ENCODE measurements at places on chromosomes 6 and 20.

DNA sequence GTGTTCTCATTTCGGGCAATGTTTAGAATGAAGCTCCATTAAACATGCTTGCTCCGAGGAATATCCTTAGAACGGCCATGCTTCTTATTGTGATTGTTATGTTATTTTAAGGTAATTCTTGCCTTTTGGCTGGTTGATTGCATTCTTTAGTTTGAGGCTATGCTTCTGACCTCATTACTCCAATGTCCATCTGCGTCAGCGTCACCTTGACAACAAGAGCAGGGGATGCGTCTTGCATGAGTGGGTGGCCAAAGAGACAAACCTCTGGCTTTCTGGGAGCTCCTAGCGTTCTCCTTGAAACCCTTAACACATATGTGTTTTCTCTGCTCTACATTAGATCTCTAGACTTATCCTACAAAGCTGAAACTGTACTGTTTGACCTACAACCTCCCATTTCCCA, 184.3 kb downstream of the THBS2 start:
- DNase-seq: peak; percentile 28

DNA sequence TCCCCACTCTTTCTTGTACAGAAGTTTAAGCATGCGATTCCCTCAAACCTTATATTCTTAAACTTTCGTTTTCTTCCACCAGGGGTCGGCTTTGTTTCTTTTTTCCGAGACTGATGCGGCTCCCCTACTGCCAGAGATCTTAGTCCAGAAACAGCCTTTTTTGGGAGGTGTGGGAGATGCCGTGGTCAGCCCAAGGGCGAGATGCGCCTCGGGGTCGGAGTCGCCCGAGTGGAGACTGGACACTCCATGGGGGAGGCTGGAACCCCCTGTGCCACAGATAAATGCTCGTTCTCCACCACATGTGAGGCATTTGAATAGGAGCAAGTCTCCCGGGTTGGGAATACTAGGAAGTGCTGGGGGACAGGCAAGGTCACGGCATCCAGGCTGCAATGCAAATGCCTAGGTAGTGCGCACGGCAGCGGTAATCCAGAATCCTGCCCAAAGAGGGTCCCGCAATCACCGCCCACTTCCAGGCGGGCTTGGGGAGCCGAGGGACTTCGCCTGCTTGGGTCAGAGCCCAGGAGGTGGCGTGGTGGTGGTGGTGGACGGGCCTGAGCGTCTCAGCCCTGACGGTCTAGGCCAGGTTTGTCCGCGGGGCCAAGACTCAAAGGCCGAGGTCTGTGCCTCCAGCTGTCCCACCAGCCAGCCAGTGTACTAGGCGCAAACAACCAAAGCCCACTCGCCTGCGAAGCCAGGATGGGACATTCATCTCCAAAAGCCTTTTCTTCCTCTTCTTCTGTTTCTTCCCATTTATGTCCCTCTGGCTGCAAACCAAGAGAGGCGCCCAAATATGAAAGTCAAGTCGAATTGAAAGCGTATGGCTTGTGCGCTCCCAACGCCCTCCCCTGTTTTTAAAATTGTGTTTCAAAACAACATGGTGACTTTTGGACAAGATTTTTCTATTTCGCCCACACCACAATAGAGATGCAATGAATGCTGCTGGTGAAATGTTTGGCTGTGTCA, 39.3 kb upstream of the OSTM1 start:
- DNase-seq: no peak

- no peak for DNase-seq
These were observed 125.5 kb downstream of the ELOVL4 start for GRCh38 chr6:79821859-79822258.

DNA sequence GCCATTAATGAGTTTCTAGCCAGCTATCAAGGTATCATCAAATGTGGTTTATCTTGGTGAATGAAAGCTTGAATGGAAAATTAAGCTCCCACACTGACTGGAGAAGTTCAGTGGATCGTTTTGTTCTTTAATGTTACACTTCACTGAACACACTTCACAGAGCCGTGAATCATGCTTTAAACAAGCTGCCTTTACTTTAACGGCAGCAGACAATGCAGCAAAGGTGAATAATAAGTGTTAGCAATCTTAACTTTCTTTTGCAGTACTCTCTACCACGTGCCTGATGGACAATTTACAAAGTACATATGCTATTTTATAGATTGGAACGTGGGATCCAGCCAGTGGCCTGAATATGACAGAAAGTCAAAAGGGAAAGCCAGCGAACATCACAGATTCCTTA, 424.5 kb downstream of the GRIK2 start:
- no peak for DNase-seq

GRCh38 chr20:11502671-11503070, 415.0 kb upstream of the BTBD3 start:
- DNase-seq: no peak

DNA sequence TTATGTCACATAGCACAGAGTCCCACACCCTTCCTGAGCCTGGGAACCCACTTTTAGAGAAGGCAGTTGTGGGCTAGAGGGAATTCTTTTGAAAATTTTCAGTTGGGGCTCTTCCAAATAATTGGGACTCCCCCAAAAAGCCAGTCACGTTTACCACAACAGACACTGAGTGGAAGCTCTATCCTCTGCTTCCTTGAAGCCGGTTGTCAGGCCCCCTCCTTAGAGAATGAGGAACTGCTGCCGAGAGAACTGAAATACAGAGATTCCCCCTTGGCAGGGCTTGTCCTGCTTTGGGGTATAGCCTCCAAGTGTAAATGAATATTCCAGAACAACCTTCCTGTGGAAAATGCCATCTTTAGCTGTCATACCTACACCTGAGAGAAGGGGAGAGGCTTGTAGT, 2.7 kb upstream of the JAG1 start:
- DNase-seq: no peak

DNA sequence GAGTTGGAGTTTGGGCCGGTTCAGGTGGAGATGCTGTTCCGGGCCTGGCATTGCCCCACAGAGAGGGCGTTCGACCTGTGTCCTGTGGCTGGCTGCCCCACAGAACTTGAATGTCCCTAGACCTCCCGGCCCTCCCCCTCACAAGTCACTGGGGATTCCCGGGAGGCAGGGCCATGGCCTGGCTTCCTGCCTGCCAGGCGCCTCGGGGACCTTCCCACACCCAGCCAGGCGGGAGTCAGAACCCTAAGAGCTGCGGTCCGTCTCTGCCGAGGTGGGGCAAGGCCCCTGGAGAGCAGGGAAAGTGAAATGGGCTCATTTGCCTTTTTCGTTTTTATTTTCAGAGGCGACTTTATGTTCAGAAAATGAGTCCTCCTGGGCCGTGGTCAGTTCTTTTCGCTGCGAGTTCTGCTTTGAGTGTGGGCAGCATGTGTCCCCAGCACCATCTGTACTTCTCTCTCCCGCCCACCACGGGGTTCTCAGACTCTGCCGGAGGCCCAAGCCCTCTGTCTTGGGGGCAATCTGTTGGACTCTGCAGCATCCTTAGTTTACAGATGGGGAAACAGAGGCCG, 8.5 kb downstream of the RBM38 start:
- DNase-seq: no peak

DNA sequence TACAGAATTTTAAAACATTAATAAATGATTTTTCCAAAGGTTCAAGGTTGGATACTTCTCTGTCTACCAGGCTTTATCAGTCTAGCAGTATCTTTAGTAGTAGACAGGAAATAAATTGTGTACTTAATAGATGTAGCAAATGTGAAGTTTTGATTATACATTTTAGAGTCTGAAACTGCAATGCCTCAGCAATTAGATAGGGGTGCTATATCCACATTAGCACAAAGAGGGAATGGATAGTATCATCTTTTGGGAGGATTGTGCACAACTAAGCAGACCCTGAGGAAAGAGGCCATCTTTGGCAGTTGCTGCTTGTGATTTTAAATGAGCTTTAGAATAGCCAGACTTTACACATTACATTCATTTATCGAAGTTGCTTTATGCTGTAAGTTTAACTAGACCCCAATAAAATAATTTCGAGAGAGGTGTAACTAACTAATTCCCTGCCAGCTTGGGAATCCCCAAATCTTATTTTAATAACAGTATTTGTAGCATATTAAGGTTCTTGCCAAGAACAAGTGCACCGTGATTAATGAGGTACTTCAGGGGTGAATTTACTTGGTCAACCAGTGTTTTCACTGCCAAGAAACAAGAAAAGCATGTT, 2.8 kb downstream of the KCNQ5 start:
- no peak for DNase-seq
